ENCODE measurements at places on chromosomes 11 and 22. TPM values are rescaled to one million over a fixed set of nuclear protein-coding genes. Genes with fewer than 3 reads are reported as not detected.

DNA sequence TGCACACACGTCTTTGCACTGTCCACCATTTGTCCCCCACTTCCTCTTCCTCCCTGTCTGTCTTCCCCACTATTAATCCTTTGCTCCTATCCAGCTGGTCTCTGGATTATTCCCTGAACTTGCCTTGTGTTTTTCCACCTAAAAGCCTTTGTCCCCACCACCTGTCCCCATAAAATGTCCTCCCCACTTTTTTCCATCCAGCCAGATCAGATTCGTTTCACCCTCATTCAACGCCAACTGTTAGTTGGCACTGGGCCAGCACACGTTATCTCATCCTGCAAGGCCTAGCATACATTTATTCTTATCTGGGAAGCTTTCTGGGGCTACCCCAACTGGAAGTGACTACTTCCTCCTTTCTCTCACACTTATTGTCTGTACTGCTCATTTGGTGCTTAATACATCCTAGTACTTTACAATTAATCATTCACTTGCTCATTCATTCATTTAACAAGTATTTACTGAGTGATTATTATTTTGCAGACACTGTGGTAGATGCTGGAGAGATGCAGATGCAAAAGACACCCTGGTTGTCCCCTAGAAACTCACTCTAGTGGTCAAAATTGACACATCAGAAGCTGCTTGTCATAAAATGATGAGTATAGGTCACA lies 96.2 kb downstream of the RASSF10 start:
- DNase-seq = no peak

DNA sequence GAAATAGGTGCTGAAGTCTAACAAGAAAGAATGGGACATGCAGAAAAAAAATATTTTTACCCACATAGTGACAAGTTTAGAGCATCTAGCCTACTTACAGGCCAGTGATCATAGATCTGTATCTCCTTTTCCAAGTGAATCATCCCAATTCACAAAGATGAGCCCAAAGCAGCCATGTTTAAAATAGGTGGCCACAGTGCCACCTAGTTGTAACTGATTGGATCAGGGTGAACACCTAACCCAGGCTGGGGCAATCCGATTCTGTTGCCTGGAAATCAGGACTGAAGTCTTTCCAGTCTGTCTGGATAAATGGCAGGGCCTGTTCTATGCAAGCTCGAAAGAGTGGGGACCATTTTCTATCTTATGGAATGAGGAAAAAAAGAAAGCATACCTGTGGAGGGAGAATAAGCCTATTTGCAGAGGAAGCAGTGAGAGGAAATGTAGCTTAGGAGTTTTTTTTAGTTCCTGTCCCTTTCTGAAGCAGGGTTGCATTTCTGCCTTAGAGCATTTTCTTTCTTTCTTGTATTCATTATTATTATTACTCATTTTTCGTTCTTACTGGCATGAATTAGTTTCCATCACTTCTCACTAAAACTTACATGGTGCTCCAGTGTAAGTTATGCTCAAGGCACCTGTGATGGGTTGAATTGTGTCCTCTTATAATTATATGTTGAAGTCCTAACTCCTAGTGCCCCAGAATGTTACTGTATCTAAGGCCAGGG lies 113.2 kb upstream of the RAG2 start:
- DNase-seq = no peak

GRCh38 chr11:945986-946385 lies 20.3 kb downstream of the AP2A2 start:
- DNase-seq = no peak

DNA sequence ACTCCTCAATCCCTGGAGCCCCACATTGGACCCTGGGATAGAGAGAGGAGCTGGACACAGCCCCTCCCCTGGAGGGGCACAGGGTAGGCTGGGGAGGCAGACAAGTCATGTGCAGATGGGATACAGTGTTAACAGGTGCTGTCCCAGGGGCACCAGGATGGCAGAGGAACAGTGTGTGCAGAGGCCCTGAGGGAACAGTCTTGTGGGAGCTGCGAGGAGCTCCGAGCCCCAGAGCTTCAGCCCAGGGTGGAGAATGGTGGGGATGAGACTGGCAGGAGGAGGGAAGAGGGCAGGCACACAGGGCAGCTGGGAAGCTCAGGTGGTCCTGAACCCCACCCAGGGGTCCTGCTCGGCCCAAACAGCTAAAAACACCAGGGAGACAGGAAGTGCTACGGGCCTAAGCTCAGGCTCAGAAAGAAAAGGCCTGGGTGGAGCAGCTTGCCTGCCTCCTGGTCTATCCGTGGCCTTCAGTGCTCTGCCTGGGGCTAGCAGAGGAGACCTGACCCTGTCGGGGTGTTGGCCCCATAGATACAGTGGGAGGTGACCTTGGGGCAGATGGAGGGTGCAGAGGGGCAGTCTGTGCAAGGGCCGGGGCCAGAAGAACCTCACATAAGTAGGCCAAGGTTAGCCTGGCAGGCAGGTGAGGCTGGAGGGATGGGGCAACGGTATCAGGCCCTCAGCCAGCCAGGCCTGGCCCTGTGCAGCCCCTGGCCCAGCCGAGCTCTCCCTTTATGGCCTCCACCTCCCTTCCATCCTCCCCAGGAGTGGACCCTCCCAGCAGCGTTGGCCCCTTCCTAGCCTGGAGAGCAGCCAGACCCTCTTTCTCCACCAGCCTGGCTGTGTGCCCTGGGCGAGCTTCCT lies 15.4 kb downstream of the CAPN5 start:
- no peak for DNase-seq

The RDX gene
- 154 TPM for polyA plus RNA-seq

DNA sequence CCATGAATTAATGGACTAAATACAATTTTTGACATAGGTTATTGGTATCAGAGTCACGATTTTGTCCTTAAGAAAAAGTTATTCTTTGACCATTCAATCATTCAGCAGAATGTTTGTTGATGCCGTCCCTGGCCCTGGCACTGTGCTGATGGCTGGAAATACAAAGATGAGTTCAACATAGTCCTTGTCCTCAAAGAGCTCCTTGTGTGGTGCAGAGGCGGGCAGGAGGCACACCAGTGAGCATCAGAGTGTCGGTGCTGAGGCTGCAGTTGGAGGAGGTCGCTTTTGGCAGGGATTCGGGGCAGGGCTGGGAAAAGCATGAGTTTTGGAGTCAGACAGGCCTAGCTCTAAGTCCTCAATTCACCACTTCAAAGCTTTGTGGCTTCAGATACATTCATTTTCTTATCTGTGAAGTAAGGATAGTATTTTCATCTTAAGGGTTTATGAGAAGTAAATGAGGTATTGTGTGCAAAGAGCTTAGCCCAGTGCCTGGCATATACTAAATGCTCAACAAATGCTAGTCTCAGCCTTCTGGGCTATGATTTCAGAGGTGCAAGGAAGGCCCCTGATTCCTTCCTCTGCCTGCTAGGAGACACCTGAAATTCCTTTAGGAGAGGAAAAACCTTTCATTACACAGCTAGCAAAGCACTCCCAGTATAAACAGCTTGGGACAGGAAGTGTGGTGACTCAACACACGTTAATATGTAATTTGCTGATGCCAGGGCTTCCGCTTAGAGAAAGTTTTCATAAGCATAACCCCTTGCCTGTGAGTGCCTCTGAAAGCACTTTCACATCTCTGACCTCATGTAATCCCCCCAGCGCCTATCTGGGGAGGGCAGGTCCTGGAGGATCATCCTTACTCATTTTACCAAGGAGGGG lies 113.8 kb downstream of the NECTIN1 start:
- no peak for DNase-seq

DNA sequence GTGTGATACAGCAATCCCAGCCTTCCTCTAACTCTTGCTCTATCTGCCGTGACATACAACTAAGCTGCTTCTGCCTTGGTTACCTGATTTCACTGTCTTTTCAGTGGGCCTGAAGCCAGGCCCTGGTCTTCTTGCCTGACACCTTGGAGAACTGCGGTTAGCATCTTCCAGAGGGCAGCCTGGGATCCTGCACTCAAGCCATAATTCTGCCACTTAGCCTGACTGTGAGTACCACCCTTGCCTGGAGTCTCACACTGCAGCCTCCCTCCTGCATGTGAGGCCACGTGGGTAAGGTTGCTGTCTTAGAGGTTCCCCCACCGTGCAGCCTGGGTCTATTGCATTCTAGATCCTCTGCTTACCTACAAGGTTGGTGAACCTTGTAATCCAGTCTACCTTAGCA lies 35.8 kb downstream of the USP35 start:
- no peak for DNase-seq

DNA sequence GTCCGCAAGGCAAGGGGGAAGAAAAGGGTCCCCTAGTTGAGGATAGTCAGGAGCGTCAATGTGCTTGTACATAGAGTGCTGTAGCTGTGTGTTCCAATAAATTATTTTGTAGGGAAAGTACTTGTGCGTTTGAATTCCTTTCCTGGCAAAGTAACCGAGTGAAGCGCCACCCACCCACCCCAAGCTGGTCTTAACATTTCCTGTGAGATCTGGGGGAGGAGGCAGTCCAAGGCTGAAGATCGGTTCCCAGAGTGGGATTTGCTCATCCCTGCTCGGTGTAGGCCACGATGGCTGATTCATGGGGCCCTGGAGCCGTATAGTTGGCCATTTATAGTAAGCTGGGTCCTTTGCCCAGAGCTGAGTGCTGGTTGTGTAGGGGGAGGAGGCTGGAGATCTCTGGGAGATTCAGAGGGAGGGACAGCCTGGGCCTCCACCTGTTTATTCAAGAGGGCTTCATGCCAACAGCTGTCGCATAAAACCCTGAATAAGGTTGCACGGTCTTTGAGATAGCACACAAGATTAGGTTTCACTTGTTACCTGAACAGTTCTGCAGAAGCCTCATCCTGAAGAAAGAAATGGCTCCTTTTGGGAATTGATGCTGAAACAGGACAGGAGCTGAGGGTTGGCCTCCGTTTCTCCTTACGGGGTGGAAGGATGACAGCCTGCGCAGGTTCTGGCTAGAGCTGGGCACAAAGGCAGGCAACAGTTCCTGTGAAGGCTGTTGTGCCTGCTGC lies 2.4 kb downstream of the ATF4 start:
- no peak for DNase-seq

DNA sequence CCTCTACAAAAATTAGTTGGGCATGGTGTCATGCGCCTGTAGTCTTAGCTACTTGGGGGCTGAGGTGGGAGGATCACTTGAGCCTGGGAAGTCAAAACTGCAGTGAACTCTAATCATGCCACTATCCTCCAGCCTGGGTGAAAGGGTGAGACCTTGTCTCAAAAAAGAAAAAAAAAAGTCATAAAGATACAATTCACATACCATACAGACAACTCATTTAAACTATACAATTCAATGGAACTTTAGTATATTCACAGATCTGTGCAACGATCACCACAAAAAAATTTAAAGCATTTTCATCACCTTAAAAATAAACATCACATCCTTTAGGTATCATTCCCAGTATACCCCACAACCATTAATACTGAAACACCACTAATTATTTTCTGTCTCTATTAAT lies 201.2 kb downstream of the PGR start:
- no peak for DNase-seq

The MAPK8IP1 gene
- 6.8 TPM for polyA plus RNA-seq

The MAPK8IP2 gene
- 0.97 TPM for polyA plus RNA-seq

DNA sequence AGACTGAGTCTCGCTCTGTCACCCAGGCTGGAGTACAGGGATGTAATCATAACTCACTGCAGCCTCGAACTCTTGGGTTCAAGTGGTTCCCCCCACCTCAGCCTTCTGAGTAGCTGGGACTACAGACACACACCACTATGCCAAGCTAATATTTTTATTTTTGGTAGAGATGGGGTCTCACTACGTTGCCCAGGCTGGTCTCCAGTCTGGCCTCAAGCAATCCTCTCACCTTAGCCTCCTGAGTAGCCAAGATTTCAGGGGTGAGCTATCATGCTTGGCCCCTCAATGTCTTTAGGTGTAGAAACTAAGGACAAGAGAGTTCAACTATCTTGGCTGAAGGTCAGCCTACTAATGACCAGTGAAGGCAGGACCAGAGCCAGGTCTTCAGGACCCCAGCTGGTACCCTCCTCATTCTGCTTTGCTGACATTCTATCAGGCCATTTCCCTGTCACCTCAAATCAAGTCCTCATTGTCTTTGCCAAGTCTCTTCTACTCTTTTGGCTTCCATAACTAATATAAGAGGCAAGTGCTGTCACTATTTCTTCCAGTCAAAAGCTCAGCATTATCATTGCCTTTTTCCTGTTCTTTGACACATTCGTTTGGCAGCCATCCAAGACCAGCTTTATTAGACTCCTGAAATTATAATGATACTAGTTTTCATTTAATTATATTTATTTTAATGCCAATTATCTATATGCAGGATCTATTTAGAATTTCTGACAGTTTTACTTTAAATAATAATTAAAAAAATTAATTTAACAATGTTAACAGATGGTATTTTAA lies 264.2 kb upstream of the PITPNB start:
- DNase-seq = no peak

GRCh38 chr11:94806014-94806413 lies 37.9 kb downstream of the AMOTL1 start:
- DNase-seq = no peak

DNA sequence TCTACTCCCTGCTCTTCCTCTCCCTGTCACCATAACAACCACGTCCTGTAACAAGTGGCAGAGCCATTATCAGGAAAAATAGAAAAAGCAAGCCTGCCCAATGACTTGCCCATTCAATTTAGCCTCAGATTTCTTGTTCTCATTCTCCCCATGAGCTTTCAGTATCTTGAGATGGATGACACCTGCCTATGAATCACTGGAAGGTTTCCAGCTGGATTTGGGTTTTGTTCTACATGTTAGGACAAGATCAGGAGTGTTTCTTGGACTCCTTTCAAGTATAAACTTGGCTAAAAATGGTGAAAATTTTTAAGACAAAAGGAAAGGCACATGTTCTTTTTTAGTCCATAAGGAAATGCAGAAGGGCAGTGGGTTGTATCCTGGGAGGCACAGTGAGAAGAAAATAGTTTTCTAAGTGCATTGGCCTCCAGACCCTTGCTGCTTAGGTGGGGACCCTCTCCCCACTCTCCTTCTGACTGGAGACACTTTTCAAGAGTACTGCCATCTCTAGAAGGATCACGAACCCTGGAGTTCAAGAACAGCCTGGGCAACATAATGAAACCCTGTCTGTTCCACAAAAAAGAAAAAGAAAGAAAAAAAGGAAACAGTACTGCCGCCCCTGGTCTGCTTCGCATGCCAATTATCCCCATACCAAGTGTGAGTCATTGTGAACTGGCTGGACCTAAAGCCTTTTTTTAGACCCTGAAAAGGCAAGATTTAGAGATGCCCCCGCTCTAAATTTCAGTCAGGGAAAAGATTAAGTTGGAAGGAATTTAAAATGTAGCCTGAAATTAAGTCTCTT lies 51.0 kb downstream of the MTNR1B start:
- no peak for DNase-seq

The TCN2 gene
- 41.0 TPM for polyA plus RNA-seq

GRCh38 chr22:41222846-41223507 lies 17.8 kb downstream of the CHADL start:
- no peak for DNase-seq

The CCDC81 gene
- 5.0 TPM for polyA plus RNA-seq

- peak; percentile 63 for DNase-seq
Measured at GRCh38 chr11:63738720-63739360, 29.7 kb downstream of the ZFTA start.
